T-helper 17 cell (primary cell): ENCODE measurements at places on chromosomes 5 and 9.

GRCh38 chr9:106350777-106351176, 512.2 kb upstream of the ZNF462 start:
- no peak for DNase-seq

DNA sequence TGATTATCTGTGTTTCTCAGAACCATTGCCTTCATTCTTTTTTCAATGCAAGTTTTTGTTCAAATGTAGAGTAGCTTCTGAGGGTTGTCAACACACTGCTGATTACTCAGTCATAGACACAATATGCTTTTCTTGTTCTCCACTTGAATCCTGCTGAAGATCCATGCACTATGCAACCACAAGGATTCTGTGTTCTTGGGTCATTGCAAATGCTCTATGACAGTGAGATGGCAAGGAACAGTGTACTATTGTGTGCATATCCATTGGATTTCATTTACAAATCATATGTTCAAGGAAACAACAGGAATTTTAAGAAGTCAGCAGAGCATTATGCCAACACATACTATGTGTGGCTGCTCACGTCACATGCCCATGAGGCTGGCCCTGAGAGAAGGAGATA, 1590.2 kb downstream of the EFNA5 start:
- no peak for DNase-seq

DNA sequence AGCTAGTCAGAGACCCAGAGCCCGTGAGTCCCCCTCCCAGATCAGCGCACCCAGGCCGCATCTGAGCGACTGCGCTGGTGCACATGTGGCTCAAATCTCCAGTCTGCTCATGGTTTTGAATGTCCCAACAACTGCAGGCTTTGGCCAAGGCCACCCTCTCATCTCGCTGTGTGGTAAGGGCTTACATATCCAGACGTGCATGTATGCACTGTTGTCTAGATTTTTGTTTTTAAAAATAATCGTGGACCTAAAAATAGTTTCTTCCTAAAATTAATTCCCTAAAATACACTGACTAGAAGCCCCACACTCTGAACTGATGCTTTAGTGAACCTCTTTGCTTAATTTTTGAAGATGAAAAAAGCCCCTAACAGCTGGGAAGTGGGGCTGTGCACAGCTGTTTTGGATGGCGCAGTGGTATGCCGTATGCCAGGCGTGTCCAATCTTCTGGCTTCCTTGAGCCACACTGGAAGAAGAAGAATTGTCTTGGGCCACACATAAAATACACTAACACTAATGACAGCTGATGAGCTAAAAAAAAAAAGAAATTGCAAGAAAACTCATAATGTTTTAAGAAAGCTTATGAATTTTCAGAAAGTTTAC, 143.0 kb upstream of the LHFPL2 start:
- no peak for DNase-seq

DNA sequence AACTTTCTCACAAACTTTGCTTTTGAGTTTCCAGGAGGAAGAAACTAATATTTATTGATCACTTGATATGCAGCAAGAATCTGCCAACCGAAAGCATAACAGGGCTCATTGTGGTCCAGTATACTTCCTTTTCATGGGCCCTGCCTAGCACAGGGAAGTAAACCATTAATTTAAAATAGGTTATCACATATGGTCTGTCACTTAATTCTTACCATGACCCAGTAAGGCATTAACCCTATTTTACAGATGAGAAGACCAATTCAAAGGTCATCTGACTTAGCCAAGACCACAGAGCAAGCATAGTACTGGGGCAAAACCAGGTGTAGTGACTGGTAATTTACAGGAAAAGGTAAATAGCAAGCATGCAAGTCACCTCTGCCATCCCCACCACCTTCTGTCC, 336.9 kb upstream of the DMAC1 start:
- no peak for DNase-seq

DNA sequence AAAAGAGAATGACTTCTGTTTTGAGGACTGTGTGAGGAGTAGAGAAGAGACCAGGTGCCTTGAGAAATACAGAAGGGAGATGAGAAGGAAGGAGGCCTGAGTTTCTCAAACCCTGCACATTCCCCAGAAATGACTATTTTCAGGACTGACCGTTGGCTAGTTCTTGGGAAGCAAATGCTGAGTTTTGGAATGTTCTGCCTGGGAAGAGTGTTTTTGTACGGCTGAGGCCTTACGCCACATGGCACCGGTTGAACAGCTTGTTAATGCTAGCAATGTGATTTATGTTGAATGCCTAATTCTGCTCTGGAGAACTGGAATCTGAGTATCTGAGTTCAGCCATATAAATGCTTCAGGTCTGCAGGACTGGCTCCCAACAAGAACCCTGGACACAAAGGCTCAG, 152.7 kb upstream of the ADAMTS16 start:
- DNase-seq, result no peak

GRCh38 chr5:43171926-43172325, 20.1 kb upstream of the NIM1K start:
- no peak for DNase-seq

DNA sequence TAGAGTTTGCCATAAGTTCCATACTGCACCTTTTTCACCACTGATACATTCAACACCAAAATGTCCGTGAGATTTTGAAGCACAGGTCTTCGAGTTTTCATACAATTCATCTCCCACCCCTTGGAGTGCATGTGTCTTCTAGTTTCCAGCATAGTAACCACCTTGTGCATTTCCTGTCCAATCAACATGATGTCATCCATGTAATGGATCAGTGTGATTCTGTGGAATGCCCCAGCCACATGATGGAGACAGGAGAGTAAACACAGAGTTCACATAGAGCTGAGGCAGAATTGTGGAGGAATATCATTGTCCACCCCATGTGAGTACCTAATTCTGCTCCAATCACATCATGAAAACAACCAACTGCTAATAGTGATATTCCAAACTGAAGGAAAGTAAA, 441.5 kb upstream of the CDH6 start:
- no peak for DNase-seq

DNA sequence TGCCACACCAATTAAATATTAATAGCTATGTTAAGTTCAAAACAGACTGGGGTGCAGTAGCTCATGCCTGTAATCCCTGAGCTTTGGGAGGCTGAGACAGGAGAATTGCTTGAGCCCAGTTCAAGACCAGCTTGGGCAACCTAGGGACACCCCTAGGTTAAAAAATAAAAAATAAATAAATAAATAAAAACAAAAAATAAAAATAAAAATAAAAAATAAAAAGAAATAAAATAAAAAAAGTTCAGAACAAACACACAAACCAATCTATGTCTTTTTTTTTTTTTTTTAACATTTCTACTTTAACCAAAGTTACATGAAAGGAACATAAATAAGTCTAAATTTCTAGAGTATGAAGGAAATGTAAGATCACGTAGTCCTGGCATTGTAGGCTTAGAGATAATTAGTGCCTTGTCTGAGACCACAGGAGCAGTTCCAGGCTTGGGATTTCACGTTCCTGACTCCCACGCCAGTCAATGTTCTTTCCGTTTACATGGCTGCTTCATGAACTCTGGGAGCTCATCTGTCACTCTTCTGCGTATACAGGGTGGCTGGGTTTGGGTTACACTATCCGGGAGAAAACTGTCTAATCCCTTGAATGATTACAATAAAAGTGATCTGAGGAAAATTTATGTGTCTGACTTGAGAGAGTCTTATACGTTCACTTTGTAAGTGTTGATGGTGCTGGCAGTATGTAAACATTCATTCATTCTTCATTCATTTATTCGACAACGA, 85.2 kb downstream of the KIAA1958 start:
- DNase-seq, result no peak

- no peak for DNase-seq
Measured at GRCh38 chr5:91140657-91141056, 242.5 kb downstream of the ARRDC3 start.

DNA sequence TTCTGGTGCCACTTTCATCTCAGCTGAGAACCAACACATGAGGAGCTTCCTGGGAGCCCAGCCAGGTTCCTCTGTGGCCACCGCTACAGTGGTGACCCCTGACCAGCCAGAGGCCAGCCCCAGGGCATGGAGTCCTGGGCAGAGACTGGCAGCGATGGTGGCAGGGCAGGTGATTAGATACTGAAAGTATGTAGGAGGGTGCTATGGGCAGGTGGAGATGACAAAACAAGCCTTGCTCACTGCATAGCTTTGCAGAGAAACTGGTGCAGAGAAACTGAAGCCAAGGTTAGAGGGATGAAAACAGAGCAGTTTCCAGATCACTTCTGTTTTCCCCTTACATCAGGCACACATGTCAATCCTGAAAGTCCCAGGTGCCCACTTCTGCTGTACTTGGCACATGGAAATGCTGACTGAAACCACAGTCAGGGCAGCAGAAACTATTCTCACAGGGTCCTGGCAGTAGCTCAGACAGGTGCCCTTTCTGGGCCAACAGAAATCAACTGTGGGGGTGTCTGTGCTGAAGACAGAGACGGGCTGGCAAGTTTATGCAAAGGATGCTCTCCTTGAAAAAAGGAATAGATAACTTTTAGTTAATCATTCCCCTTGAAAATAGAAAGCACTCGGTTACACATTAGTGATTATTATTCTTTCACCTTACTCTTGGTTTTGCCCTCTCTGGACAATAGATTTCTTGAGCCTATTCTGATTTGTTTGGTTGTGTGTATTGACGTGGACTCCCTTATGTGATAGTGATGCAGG, 90.3 kb downstream of the ANKRD55 start:
- no peak for DNase-seq

- DNase-seq, result no peak
Measured at GRCh38 chr5:133680830-133681565, 68.7 kb upstream of the FSTL4 start.

GRCh38 chr9:89592963-89593726, 11.7 kb upstream of the GADD45G start:
- no peak for DNase-seq

GRCh38 chr5:107119656-107120055, 551.1 kb downstream of the EFNA5 start:
- DNase-seq, result no peak

DNA sequence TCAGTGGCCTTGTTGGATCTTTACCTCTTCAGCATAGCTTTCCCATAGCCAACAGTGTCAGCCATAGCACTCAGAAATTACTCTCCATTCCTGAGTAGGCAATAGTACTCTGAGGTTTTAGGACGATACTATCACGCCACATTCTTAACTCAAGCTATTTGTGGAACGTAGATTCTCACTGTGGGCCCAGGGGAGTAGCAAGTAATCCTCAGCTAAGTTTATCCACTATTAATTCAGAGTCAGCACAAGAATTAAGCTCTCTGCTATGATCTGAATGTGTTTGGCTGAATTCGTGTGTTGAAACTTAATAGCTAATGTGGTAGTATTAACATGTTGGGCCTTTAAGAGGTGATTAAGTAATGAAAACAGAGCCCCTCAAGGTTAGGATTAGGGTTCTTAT, 858.8 kb upstream of the NUDT12 start:
- no peak for DNase-seq

GRCh38 chr5:72633649-72634048, 126.4 kb upstream of the ZNF366 start:
- no peak for DNase-seq

DNA sequence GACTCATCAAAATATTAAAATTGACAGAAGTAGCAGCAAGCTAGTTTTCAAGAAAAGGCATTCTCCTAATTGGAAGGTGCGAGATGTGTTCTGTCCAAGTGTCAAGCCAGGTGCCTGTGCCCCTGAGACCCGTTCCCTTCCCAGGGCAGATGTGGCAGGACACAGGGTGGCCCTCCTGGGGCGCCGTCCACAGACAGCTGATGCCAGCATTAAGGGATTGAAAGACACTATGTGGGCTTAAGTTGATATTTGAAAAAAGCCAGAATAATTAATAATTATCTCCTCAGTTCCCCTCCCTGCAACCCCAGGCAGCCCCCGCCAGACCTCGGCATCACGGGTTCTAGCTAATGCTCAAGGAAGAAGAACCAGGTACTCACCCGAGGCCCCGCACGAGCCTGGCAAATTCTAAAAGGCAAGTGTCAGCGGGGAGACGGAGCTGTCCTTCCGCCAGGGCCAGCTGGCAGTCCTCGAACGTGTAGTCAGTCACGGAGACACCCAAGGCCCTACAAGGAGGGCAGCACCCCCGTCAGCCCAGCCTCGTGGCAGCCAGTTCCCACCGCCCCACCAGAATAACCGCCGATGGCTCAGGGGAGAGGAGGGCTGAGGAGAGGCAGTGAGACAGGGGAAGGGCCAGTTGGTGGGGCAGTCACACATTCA, 29.1 kb upstream of the SLC6A3 start:
- DNase-seq, result no peak

GRCh38 chr5:96260009-96260408, 173.0 kb downstream of the PCSK1 start:
- DNase-seq, result no peak

GRCh38 chr5:133870661-133871060, 97.8 kb downstream of the C5orf15 start:
- no peak for DNase-seq

DNA sequence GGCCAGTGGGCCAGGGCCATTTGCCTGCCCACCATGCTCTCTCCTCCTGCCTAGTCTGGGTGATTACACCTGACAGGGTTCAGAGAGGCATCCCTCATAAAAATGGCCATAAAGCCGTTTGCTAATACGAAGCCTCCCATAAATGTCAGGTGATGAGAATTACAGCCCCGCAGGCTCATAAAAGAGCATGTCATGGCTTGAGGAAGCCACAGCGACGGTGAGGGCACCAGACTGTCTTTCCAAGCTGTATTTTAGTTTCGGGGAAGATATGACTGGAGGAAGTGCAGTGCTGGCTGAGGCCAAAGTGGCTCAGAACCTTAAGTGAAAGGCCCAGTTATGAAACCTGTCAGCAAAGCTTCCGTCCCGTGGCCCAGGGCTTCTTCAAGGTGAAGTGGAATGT, 18.5 kb upstream of the TCERG1 start:
- DNase-seq, result no peak

GRCh38 chr9:97830884-97831829, 21.9 kb upstream of the FOXE1 start:
- no peak for DNase-seq

DNA sequence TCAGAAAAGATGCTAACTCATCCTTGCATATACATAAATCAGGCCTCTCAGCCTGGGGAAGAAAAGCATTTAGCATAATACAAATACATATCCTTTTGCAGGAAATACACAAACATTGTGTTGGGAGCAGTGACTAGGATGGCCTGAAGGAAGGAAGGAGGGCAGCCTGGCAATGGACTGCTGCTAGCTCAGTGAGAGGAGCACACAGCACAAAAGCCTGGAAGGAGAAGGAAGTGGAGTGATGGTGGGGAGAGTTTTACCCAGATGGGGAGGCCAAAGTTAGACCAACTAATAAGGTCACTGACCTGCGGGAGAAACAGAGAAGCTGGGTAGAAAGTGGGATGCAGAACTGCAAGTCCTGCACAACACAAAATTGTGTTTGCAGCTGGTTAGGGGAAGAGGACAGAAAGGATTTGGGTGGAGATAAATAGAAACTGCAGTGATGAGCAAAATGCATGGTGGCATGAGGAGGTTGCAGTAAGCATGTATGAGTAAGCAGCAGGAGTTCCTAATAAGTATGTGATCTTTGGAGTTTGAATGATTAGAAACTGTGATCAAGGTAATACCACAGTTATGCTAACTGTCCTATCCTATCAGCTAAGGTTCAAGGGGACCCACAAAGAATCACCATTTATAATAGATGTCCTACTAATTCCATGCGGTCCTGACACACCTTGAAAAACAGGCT, 39.5 kb downstream of the SEMA6A start:
- no peak for DNase-seq
